ENCODE measurements at places on chromosomes 3 and 15.

DNA sequence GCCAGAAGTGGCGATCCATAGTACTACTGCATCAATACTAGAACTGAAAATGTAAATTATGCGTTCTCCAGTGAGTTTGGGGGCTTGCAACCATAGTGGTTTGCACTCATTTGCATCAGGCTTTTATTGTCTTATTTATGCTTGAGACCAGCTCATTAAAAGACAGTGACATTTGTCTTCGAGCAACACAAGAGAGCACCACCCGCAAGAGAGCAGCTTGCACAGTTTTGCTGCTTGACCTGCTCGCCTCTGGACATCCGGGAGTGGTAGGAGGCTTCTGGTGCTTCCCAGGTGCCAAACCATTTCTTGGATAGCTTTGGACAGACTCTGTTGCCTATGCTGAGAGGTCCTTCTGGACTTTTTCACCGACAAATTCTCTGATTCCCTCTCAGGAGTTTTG is 294.6 kb downstream of the MEX3B start:
- no peak for DNase-seq

GRCh38 chr3:172717493-172718088 is 6.7 kb upstream of the NCEH1 start:
- DNase-seq: no peak

DNA sequence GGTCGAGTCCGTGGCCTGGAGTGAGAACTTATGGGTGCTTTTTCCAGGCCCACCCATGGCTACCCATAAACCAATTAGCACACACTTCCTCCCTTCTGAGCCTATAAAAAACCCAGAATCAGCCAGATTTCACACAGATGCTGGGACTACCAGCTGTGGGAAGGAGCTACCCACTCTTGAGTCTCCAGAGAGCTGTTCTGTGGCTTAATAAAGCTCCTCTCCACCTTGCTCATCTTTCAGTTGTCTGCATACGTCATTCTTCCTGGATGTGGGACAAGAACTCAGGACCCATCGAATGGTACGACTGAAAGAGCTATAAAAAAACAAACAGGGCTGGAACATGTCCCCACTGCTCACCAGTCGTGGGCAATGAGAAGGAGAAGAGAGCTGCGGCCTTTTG is 555.4 kb upstream of the CCDC54 start:
- DNase-seq: no peak

DNA sequence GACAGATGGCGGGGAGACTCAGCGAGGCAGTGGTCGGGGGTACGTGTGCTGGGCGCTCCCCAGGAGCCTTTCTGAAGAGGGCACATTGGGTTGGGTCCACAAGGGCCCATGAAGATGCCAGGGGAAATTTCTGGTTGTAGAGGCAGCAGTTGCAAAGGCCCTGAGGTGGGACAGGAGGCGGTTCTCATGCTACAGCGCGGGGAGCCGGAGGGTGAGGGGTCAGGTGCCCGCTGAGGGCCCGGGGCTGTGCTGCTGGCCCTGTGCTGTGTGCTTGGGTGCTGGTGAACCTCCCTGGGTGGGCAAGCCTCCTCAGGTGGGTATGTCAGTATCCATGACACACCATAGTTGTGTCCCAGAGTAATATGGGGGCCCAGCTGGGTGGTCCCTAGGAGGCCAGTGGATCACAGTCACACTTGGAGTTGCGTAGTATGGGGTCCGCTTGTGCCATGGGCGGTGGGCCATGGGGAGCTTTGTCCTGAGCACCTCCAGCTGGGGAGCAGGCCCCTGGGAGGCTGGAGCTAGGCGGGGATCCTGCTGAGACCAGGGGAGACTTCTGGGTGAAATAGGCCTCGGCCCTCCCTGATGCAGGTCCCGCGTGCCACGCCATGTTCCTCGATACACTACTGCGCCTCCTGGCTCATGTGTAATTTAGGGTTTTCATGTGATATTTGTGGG is 44.3 kb downstream of the PLXNA1 start:
- no peak for DNase-seq

- DNase-seq: no peak
Measured at GRCh38 chr15:66982816-66983215, 82.6 kb upstream of the SMAD3 start.

GRCh38 chr3:149390772-149391212 is 13.3 kb upstream of the TM4SF1 start:
- no peak for DNase-seq

DNA sequence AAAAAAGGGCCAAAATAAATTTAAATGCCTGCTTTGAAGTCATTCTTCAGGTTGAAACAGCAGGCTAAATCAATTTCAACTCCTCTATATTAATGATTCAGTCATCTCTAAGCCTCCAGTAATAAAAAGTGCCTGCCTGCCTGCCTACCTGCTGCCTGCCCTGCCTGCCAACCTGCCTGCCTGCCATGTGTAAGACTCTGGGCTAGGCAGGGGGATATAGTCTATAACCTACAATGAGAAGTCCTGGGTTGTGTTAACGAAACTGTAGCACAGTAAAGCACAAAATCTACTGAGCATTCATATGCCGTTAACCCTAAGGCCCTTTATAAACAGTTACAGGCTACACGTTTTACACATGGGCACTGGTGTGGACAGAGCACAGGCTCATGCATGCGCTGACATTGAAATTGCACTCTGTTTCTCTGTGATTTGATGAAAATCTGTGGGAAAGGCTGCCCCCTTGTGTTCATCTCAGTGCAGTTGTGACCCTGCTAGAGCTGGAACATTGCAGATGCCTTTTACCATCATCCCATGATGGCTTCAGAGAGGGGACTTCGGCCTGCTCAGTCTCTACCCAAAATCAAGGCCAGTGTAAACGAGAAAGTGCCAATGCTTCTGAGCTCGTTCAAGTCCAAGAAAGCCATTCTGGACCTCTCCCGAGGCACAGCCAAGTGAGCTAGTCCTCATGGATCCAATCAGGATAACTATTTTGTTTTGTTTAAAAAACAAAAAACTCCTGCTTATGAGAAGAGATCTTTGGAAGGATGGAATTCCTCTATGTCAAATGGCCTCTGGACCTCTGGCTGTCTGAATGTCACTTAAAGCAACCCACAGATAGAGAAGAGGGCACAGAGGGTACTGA is 64.6 kb downstream of the EFL1 start:
- peak; percentile 13 for DNase-seq

DNA sequence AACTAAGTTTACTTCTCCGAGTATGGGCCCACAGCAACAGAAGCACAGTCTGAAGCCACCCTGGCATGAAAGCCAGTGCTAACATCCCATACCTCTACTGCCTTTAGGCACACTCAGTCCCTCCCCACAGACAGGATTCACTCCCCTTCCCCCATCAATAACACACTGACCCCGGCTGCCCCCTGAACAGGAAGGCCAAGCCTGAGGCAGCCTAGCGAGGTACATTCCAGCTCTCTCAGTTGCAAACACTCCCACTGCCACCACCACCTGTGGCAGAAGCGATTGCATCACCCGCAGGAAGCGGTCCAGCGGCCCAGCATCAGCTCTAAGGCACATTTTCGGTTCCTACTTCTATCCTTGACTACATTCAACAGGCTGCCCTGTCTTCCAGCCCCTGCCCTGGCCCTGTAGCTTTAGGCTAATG is 7.0 kb upstream of the BMF start:
- no peak for DNase-seq

All from stimulated activated CD8-positive, alpha-beta memory T cell treated with anti-CD3 and anti-CD28 coated beads, Interleukin-15, amount 100 ng/mL, for 4 hours (primary cell).